ENCODE measurements at places on chromosomes 3 and 15.

GRCh38 chr15:62847900-62848489 is 194.6 kb upstream of the TPM1 start:
- H3K36me3 ChIP-seq: peaks cover 2% of the 10 kb centered on the region
- no peaks in the 10 kb centered on the region for H3K27me3 ChIP-seq
- no peak overlapping the region for H3K27ac ChIP-seq
- H3K4me1 ChIP-seq: peaks cover 35% of the 10 kb centered on the region

GRCh38 chr3:124854009-124854408 is 33.2 kb downstream of the ITGB5 start:
- no peak for DNase-seq
- peaks cover 6% of the 10 kb centered on the region for H3K36me3 ChIP-seq
- H3K4me1 ChIP-seq: peaks cover 51% of the 10 kb centered on the region
- H3K27me3 ChIP-seq: no peaks in the 10 kb centered on the region
- H3K27ac ChIP-seq: peak overlapping the region; percentile 90

DNA sequence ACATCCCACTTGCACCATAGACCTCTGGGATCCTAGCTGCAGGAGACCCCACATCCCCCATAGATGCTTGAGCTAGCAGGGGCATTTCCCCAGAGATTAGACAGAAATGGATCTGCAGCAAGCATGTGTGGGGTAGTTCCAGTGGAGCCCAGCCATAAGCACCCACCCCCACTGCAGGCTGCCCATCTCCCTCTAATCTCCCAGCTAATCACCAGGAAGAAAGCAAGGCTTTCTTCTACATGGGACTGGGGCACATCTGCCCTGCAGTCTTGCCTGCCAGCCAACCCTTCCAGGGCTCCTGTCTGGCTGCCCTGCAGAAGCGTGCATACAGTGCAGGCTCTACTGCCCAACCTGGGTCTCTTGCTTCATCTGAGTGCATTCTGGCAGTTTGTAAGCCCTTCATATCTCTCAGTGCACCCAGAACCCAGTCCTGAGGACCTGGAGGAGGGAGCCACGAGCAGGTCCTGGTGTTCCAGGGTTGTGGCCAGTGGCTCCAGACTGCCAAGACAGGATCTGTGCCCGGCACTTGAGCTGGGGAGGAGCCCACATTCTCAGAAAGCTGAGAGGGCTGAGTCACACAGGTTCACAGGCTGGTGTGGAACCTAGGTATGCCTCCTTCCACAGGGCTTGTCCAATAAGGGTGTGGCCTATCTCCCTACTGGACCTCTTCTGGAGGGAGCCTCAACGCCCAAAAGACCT is 49.9 kb upstream of the IGSF11 start:
- H3K4me3 ChIP-seq: no peak overlapping the region
- no peaks in the 10 kb centered on the region for H3K36me3 ChIP-seq
- H3K4me1 ChIP-seq: no peaks in the 10 kb centered on the region
- no peak overlapping the region for H3K27ac ChIP-seq
- no peak for DNase-seq

DNA sequence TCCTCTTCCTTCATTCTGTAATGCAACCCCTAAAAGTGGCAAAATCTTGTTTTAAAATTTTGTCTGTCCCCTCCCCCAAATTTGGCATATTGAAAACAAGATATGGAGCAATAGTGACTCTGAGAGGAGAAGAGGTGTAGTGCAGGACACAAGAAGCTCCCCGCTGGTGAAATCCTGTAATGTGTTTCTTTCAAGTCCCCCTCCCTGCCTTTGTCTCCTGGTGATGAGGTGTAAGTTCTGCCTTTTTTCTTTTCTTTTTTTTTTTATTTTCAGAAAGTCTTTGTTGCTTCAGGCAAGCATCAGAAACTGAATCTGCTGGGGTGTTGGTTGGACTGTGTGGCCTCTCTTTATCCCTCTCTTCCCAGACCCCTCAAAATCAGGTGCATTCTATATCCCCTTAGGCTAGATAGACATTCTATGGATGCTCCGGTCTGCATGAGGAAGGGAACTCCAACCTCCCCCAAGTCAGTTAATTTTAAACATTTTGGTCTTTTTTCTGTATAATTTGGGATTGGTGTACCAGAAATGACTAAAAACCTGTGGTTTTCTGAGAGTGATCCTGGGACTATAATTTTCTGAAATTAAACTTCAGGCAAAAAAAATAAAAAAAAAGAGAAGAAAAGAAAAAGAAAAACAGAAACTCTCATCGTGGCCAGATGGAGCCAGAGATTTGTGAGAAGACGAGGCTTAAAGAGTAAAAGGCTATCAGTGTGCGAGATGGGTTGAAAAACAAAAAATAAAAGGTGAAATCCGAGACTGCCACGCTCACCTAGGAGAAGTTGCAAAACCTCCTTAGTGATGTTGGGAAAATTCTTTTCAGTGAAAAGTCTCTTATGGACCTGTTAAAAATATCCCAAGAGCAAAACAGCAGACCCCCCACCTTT is 21.4 kb downstream of the ACKR2 start:
- H3K27ac ChIP-seq: no peak overlapping the region
- no peaks in the 10 kb centered on the region for H3K27me3 ChIP-seq
- no peak overlapping the region for H3K4me3 ChIP-seq
- DNase-seq: no peak

DNA sequence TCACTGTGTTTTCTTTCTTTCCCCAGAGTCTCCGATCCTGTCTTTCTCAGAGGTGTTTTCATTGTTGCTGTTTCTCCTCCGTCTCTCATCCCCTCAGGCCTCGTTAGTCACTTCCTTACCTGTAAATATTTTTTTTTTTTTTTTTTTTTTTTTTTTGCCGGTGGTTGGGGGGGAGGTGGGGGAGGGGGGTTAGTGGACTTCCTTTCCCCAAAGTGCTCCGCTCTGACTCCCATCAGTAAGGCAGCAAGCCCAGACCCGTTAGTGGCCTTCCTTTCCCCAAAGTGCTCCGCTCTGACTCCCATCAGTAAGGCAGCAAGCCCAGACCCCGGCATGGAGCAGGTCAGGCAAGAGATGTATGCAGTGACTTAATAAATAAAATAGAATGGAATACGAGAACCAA is 97.1 kb upstream of the TNFAIP8L3 start:
- H3K4me3 ChIP-seq: no peak overlapping the region
- DNase-seq: no peak
- H3K27ac ChIP-seq: peak overlapping the region; percentile 81
- H3K4me1 ChIP-seq: peaks cover 41% of the 10 kb centered on the region
- no peaks in the 10 kb centered on the region for H3K36me3 ChIP-seq

DNA sequence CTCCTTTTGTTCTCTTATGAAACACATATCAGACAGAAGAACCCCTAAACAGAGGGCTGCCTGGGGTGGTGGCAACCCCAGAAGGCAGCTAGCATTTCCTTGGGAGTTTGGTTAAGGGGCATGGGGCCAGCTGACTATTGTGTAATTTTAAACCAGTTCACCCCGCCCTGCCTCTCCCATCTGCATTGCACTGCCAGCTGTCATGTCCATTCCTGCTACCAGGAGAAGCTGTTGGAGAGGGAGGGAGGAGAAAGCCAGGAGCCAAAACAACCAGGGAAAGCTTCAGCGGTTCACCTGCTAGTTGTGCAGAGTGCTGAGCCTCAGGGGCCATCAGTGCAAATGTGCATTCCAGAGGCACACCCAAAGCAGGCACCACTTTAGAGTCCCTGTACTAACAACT is 47.6 kb upstream of the ATP1B3 start:
- DNase-seq: no peak
- H3K4me3 ChIP-seq: no peak overlapping the region

DNA sequence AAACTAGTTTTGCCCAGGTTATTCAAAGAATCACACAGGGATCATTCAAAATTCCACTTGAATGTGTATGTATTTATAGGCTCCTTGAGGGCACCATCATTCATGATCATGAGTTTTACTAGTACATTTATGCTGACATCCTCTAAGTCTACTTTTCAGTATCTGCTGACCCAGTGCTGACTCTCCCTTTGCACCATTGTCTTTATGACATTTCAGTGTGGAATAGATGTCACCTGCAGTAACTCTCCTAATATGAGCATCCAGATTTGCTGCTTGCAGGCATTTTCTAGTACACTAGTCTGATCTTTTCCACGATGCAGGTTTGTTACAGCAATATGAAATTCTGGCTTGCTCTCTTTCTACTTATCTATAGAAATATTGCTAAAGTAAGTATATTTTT is 1603.5 kb downstream of the SI start:
- H3K4me1 ChIP-seq: no peaks in the 10 kb centered on the region
- H3K36me3 ChIP-seq: no peaks in the 10 kb centered on the region
- no peak overlapping the region for H3K4me3 ChIP-seq
- no peak overlapping the region for H3K27ac ChIP-seq

DNA sequence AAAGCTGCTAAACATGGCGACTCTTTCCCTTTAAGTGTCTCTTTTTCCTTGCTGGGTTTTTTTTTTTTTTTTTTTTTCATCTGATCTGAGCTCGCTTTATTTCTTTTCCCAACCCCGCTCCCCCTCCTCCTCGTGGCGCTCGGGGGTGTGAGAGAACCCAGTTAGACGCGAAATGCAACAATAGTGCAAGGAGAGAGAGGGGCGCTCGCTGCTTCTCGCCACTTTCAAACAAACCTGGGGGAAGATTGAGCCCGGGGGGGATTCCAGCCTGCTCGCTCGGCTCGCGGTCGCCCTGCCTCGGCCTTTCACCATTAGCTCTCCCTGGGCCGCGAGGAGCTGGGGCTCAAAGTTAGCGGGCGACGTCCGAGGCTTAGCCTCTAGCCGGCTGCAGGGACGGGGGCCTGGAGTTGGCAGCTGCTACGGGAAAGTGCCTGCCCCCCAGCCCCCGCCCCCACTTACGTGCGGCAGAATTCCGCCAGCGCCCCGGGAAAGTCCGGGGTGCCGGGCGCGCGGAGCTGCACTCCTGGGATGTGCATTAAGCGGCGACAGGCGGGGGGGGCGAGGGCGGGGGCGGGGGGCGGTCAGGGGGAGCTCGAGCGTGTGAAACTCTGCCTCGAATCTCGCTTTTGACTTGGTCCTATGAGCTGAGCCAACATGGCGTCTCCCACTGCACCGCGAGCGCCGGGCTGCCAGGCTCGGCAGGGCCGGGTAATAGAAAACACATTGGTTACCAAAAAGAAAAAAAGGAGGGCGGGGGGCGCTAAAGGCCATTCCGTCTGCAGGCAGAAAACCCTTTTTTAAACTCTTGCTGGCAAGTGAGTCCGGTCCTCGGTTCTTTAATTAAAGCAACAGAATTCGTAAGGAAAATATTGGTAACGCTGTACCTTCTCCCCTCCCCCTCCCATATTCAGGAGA is 10.4 kb downstream of the NR2F2 start:
- peak overlapping the region; percentile 74 for H3K4me3 ChIP-seq
- no peaks in the 10 kb centered on the region for H3K36me3 ChIP-seq
- DNase-seq: no peak
- H3K27ac ChIP-seq: peak overlapping the region; percentile 94

DNA sequence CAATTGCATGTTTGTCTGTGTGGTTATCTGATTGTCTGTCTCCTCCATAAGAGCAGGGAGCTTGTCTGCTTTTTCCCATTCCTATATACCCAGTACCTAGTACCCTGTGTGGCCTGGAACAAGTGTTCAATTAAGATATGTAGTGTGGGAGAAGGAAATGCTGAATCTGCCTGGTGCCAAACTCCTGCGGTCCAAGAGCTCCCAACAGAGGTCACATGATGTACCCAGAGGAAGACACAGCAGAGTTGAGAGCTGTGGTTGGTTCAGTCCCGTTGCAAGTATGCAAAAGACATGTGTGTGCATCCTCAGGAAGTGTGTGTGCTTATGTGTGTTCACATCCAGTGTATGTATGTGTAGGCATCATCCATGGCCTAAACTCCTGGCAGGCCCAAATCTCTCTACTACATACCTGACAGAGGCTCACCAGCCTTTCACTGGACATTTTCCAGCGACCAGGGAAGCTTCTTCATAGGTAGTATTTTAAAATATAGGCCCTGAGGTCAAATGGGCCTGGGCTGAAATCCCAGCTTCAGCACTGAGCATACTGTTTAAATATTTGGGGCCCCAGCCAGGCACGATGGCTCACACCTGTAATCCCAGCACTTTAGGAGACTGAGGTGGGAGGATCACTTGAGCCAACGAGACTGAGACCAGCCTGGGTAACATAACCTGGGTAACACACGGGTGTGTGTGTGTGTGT is 34.0 kb upstream of the ITGA11 start:
- H3K27ac ChIP-seq: no peak overlapping the region
- no peaks in the 10 kb centered on the region for H3K27me3 ChIP-seq
- no peak for DNase-seq
- H3K4me1 ChIP-seq: peaks cover 10% of the 10 kb centered on the region

DNA sequence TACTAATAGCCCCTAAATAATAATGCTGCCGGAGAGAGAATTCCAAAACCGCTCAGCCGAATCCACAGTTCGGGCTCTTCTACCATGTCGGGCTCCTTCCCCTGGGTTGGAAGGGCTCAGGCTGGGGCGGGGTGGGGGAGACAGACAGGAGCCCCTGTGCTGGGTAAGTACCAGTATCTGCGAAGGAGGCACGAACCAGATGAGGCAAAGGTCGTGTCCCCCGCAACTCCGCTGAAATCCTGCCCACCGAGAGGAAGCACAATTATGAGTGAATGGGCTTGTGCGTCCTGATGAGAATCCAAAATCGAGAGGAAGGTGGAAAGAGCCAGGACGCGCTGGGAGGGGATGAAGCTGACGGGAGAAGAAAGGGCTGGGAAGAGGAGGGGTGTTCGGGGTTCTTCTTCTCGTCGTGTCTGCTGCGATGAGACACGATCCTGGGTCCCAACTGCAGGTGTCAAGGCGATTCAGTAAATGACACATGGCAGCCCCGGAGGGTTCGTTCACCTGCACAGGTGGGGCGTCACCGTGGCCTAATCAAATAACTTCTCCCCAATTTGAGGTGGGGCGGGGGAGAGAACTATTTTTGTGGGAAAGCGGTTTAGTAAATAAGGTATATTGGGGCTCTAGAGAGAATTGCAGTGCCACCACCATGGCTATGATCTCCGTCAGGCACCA is 707 bp upstream of the FAM81A start:
- H3K4me1 ChIP-seq: peaks cover 9% of the 10 kb centered on the region
- H3K27me3 ChIP-seq: no peaks in the 10 kb centered on the region
- no peak overlapping the region for H3K27ac ChIP-seq
- peak overlapping the region; percentile 73 for H3K4me3 ChIP-seq
- DNase-seq: no peak
- H3K36me3 ChIP-seq: no peaks in the 10 kb centered on the region

DNA sequence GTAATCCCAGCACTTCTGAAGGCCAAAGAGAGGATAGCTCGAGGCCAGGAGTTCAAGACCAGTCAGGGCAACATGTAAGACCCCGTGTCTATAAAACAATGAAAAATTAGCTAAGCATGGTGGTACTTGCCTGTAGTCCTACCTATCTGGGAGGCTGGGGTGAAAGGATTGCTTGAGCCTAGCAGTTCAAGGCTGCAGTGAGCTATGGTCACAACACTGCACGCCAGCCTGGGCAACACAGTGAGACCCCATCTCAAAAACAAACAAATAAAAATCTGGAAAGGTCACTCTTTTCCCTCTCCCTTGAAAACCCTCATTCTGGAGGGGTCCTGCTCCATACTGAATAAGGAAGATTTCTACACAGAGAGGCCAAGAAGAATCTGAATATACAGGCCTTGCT is 43.5 kb upstream of the ZNF280D start:
- DNase-seq: no peak
- peaks cover 5% of the 10 kb centered on the region for H3K4me1 ChIP-seq
- no peaks in the 10 kb centered on the region for H3K27me3 ChIP-seq

GRCh38 chr3:49903451-49904424 is at the start of gene MST1R:
TSS of gene MST1R (minus strand) at chr3:49903873. CDS start at chr3:49903609, 264 bp downstream.
- H3K27ac ChIP-seq: no peak within 1 kb of the TSS
- H3K4me3 ChIP-seq: peak within 1 kb of the TSS; percentile 65
- H3K4me1 ChIP-seq: peaks cover 15% of the 10 kb centered on the region
- no peaks in the 10 kb centered on the region for H3K27me3 ChIP-seq
- no peaks in the 10 kb centered on the region for H3K36me3 ChIP-seq
- no peak for DNase-seq

GRCh38 chr3:40143283-40144090 is 166.0 kb upstream of the EIF1B start:
- no peaks in the 10 kb centered on the region for H3K4me1 ChIP-seq
- H3K4me3 ChIP-seq: no peak overlapping the region
- DNase-seq: no peak
- H3K27me3 ChIP-seq: no peaks in the 10 kb centered on the region
- no peaks in the 10 kb centered on the region for H3K36me3 ChIP-seq
- H3K27ac ChIP-seq: no peak overlapping the region
